Cortex of kidney (tissue), 1 donor: ENCODE measurements at places on chromosomes 5 and 9.

GRCh38 chr9:83533296-83533695 is 4.9 kb downstream of the FRMD3 start:
- no peak for DNase-seq

DNA sequence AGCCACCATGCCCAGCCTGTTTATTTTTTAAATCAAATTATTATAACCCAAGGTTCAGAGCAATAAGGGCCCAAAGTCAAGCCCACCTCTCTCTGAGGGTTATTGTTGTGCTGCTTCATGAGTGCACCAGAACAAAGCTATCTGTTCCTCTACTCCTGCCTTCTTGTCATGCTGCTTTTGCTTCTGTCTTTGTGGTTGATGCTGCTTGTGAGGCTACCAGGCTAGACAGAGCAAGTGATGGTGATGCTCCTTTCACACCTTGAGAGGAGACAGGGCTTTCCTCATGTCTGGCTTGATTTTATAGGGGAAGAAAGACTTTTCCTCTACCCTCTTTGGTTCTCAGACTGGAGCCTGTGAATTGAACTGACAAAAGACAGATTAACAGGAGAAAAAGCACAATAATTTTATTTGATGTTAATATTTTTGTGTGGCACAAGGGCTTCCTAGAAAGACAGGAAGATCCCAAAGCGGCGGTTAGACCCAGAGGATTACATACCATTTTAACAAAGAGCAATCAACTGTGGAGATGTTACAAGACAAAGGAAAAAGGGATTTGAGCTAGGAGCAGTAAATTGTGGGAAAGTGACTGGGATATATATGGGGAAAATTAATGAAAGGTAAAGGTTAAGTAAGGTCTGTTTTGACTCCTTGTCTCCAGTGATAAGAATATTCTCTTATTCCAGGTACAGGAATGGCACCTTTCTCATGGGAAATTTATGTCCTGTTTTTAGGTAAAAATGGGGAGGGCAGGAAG is 4.4 kb upstream of the CD180 start:
- no peak for DNase-seq

DNA sequence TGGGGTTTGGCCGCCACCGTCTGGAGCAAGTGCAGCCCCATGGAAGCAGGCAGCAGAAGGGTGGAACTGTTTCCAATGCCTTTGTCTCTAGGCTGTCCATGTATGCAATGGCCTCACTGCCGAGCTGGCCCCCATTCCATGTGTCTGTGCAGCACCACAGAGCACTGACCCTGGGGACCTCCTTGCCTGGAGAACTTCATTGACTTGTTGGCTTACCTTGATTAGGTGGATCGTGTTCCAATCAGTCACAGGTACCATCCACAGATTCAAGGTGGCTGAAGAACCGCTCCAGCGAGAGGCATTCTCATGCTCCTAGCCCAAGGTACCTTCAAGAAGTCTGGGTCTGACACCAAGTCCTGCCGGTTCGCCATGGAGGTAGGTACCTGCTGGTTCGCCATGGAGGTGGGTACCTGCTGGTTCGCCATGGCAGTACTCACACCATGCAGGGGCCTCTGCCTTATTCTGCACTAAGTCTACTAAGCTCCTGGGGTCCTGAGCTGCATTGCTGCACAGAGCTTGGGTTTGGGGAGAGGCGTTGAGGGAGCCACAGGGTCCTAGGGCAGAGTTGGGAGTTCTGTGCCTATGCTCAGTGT is 358.3 kb upstream of the IRX1 start:
- DNase-seq: no peak

DNA sequence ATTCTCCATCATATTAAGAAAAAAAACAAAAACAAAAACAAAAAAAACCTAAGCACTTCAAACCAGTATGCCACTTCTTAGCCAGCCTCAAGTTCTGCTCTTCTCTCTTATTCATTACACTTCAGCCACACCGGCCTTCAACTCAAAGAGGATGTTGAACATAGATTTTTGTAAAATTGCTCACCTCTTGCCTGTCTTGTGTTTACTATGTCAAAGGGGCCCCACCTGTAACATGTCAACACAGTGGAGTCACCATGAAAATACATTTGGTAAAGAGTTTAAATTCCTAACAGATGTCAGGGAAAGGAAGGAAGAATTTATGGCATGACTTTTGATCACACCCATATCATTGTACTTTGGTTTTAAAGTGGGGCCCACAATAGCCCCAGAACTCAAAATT is 121.1 kb upstream of the GHR start:
- DNase-seq: no peak
